ENCODE measurements at places on chromosomes 12 and 14.

GRCh38 chr12:4287325-4288211 lies 14.0 kb downstream of the CCND2 start:
- no peak for DNase-seq

DNA sequence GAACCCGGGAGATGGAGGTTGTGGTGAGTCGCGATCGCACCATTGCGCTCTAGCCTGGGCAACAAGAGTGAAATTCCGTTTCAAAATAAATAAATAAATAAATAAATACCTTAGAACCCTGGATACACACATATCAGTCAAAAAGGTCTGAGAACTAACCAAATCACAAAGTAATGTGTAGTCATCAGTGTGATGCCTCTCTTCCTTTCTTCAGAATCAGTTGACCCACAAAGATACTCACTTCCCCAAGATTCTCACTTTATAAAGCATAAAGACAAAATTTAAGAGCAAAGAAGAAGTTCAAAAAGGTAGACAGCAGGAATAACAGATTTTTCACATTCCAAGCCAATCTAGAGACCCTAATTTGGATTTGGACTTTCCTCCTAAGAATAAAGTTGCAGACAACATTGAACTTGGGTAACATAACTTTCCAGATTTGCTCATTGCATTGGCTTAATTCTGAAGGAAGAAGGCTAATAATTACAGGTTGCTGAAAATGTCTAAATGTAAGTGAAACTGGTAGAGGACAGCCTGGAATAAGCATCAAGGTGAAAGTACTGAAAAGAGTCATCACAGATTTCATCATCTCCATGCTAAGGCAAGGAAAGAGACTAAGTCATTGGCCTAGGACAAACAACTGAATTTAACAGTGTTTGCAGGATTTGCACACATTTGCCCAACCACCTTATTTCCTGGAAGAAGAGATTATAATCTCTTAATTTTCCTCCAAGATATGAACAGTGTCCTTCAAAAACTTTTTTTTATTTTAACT lies 17.4 kb downstream of the TMED10 start:
- DNase-seq = no peak

- DNase-seq = no peak
Measured at GRCh38 chr14:24463884-24464785, 21.6 kb upstream of the SDR39U1 start.

DNA sequence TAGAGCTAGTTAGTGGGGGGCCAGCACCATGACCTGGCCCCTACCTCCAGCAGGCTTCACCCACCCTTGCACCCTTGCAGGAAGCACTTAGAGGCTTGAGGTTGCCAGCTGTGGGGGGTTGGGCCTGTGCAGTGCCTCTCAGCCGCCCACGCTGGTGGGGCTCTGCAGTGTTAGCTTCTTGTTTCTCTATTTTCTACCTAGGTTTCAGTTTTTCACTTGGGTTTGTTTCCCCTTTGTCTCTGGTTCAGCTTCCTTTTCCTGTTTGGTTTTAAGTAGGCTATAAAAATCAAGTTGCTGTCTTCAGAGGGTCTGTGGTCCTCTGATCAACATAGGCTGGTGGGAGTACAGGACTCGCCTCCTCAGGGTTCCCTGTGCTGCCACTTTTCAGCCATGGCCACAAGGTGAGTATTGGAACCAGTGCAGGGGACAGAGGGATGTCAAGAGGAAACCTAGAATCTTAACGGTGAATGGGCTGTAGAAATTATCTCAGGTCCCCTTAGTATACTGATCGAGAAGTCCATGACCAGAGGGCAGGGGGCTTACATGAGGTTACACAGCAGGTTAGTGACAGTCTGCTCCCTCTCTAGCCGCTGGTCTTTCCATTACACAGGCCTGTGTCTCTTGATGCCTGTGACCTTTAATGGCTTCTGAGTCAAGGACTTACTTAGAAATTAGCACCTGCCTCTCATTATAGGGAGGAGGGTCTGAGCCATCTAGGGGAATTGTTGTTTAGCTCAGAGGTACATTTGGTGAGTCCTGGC lies at the start of gene EVL:
TSS of gene EVL (plus strand) at position 312 of the 761 bp plus-strand sequence. CDS start at position 391, 79 bp downstream.
- no peak for DNase-seq

DNA sequence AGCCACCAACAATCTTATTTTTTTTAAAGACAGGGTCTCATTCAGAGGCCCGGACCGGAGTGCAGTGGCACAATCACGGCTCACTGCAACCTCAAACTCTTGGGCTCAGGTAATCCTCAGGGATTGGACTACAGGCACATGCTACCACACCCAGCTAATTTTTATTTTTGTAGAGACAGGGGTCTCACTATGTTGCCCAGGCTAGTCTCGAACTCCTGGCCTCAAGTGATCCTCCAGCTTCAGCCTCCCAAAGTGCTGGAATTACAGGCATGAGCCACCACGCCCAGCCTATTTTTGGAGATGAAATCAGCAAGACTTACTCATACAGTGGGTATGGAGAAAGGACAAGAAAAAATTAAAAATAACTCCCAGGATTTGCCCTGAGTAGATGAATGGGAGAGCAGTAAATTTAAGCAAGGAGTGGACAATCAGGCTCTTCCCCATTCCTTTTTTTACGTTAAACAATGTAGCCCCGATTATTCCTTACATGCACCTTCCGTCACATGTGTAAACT lies 13.2 kb downstream of the FMNL3 start:
- no peak for DNase-seq

DNA sequence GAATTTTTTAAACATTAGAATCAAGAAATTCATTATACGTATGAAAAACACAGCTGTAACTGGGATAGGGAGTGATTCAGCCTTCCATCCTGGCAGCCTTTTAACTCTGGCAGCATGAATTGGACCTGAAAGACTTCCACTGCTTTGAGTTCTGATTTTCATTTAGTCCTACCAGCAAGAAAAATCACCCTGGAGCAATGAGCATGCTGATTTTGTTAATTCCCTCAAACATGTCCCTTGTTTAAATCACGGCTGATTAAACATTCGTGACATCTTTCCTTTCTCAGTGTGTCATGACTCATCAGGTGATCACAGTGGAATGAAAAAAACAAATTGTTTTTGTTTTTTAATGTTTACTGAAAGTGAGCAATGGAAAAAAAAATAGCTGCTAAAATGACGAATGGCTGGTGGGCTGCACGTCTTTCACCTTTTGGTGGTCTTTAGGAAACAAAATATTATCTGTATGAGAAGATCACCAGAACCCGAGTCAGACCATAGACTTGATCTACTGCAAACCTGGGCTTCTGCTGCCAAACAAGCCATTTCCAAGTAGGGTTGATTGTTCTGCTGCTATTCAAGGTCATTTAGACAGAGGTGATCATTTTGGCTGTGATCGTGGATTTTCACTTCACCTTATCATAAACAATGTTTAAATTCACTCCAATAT lies 67.0 kb upstream of the CAND1 start:
- no peak for DNase-seq

- DNase-seq = no peak
Measured at GRCh38 chr12:68420225-68421010, 88.3 kb upstream of the MDM1 start.

DNA sequence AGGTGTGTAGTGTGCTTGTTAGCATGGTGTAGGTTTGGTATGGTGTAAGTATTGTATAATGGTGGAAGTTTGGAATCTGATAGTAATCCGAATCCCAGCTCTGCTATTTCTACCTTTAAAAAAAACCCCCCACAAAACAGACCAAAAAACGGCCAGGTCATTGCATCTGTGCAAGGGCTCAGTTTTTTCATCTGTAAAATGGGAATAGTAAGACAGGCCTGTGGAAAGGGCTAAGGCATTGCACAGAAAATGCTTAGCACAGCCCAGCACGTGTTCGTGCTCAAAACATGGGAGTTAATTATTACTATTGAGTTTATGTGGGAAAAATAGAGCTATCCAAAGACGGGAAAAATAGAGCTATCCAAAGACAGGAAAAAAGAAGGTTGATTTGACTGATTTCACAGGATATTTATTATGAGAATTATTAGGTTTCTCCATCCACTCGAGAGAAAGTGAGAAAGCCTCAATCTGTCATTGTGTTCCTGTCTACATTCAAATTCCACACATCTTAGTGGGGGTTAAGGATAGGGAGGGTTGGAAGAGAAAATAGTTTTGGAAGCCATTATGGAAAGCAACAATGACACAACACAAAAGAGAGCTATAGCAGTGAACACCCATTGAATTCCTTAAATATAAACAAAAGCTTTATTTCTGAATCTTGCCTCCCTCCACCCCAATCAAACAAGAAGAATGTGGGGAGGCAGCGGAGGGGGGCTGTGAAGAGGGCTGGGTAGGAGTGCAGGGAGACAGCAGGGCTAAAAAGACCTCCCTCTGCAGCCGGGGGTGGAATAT lies 126.8 kb upstream of the MAX start:
- DNase-seq = no peak

DNA sequence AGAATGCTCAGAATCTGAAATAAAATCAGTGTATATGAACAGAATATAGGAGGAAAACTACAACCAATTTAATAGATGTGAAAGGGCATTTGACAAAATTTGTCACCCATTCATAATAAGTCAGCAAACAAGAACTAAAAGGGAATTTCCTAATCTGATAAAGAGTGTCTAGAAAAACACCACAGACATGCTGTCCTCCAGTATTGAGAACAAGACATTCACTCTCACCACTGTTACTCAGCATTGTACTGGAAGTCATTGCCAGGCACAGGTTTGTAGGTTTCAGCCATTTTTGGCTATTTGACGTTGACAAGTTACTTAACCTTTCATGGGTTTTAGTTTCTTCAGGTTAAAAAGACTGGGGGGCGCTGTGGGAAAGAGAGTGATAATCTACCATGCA lies 13.2 kb downstream of the EIF2S1 start:
- no peak for DNase-seq

Measured in stimulated activated CD4-positive, alpha-beta T cell treated with anti-CD3 and anti-CD28 coated beads, Interleukin-1b, Interleukin-23, amount 100 ng/mL, for 1 hour (primary cell).